ENCODE measurements at places on chromosomes 3 and 15.
A peak's percentile ranks its signal among the peaks of the same experiment; 100 is the strongest.

- peak; percentile 68 for DNase-seq
Observed at GRCh38 chr3:45010811-45011333, 15.2 kb upstream of the CLEC3B start.

DNA sequence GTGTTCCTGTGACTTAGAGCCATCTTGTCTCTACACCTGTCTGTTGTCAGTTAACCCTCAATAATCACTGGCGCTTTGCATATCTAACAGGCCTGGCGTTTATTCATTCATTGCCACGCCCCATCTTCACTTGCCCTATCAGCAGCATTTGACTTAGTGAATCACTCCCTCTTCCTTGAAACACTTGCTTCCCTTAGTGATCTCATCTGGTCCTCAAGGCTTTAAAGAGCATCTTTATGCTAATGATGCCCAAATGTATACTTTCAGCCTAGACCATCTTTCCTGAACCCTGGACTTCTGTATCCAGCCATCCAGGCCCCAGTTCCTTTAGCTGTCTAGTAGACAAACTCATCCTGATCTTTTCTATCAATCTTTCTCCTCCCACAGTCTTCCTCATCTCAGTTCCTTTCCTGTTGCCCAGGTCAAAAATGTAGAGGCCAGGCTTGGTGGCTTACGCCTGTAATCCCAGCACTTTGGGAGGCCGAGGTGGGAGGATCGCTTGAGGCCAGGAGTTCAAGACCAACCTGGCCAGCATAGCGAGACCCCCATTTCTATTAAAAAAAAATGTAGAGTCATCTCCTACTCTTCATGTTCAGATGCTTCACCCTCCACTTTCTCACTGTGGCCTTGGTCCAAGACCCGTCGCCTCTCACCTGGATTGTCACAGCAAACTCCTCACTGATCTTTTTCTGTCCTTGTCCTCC lies 1.4 kb upstream of the IGDCC4 start:
- no peak for DNase-seq

- no peak for DNase-seq
Observed at GRCh38 chr15:31336593-31337295, 10.1 kb downstream of the KLF13 start.

GRCh38 chr3:12973827-12974226 lies 99.4 kb downstream of the IQSEC1 start:
- no peak for DNase-seq

- DNase-seq = no peak
Observed at GRCh38 chr3:3799173-3800079, at the start of gene LRRN1. TSS of gene LRRN1 (plus strand) at chr3:3799431. CDS start at chr3:3844642, 45,211 bp downstream.

GRCh38 chr3:71194785-71195184 lies 388.7 kb downstream of the FOXP1 start:
- DNase-seq = no peak

DNA sequence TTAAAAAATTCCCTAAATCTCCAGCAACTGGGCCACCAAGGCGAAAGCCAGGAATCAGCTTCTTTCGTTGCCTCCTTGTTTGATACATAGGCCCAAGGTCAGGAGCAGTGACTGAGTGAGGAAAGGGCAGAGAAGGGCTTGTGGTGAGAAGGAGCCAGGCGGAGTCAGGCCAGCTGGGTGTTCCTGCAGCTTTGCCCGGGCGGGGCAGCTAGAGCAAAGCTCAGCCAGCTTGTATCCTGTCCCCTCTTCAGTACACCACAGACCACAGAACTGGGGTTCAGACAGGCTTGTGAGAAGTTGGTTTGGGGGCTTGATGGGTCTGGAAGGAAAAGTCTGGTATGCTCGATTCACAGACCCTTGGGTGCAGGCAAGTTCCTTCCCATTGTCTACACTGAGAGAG lies 52.6 kb downstream of the CCK start:
- DNase-seq = no peak

DNA sequence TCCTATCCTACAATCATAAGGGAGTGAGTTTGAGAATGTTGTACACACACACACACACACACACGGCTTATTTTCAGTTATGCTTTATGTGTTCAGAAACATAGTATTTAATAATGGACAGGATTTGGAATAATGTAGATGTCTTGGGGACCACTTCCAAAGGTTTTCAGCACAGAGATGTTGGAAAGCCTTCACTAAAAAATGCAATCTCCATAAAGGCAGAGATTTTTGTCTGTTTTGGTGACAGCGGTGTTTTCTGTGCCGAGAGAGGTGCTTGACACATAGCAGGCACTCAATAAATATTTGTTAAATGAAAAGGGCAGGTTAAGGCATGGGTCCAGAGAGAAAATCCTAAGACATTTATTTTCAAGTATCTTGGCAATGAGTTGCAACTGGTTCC lies 428.2 kb upstream of the RGMA start:
- DNase-seq = no peak

DNA sequence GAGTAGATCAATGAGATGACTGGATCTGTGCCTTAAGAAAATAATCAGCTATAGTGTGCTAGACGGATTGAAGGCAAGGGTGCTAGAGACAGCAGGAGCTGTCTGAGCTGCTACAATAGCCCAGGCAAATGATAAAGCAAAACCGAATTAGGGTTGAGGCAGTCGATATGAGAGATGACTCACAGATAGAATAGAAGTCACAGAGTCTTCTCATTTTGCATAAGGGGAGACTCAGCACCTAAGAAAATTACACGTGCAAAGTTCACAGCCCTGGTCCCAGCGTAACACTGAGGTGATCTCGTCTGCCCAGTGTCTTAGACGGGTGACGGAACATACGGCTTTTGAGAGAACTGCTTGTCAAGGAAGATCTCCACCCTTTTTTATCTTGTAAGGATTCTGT lies 11.6 kb downstream of the LPP start:
- no peak for DNase-seq

DNA sequence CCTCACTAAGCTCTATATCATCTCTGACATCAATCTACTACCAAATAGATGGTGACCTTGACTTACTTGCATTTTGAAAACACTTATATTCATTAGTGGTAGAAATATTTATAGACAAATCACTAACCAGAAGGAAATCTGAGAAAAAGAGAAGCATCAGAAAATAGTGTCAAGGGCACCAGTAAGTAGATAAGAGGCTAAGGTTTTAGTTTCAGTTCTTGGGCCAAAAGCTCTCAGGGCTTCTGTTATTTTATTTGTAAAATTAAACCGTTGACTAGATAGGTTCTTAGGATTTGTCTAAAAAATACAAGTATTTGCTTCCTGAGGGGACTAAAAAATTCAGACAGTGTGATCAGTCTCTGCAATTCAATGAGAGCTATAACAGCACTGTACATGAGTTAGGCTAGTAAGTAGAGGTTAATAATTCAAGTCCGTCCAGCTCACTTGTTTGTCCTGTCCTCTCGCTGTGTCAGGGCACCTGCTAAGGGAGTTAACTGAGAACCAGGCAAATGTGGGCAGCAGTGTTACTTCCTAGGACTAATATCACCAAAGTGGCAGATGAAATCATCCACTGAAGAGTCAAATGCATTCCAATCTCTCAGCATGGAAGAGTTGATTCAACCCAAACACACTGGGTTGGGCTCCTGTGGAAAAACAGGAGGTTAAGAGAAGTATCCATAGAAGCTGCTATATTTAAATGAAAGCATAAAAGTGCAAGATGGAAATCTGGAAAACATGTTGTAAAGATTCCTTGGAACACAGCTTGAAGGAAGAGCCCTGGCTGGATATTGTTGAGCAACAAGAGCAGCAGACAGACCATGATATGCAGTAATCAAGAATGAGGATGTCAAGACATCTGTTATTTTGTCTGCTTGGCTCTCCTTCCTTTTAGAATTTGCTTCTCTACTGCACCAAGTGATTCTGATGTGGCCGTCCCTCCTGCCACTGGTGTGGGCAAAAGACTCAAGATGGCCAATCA lies 134.9 kb upstream of the ZBTB20 start:
- DNase-seq = no peak

GRCh38 chr3:180798197-180798596 lies 114.3 kb upstream of the FXR1 start:
- no peak for DNase-seq

- no peak for DNase-seq
Observed at GRCh38 chr3:143206955-143207337, 87.4 kb downstream of the CHST2 start.

GRCh38 chr3:27578032-27578431 lies 93.8 kb upstream of the SLC4A7 start:
- no peak for DNase-seq

- DNase-seq = no peak
Observed at GRCh38 chr3:160735826-160736225, 20.2 kb upstream of the PPM1L start.

GRCh38 chr3:127062926-127063325 lies 80.0 kb downstream of the PLXNA1 start:
- no peak for DNase-seq

- DNase-seq = no peak
Observed at GRCh38 chr3:47098910-47099309, 65.0 kb downstream of the SETD2 start.

GRCh38 chr15:77493324-77493907 lies 72.7 kb downstream of the HMG20A start:
- DNase-seq = no peak

GRCh38 chr3:56761887-56762651 lies 39.7 kb downstream of the ARHGEF3 start:
- DNase-seq = no peak

GRCh38 chr3:20646425-20646824 lies 460.4 kb upstream of the SGO1 start:
- no peak for DNase-seq

GRCh38 chr3:171269542-171269941 lies 190.7 kb downstream of the TNIK start:
- DNase-seq = no peak

DNA sequence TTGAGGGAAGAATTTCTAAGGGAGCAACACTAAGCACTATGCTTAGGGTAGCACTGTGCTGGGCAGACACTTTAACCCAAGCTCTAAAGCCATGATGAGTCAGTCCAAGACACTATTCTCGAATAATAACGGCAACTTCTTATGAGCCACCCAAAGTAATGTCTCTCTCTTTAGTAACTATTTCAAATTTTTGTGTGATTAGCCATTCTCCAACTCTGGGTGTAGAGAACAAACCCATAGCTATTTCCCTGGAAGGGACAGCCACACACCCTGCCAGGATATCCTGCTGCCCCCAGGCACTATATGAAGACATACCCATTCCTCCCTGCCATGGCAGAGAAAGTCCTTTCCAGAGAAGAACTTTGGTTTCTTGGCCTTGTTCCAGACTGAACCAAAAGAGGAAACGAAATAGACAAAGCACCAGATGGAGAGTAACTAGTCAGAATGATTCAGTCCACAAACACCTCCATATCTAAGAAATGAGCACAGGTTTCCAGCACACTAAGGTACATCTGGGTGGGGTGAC lies 384.9 kb upstream of the THBS1 start:
- DNase-seq = peak; percentile 90

GRCh38 chr15:58559904-58560588 lies 128.3 kb downstream of the LIPC start:
- DNase-seq = no peak

GRCh38 chr3:146160321-146160963 lies 542 bp downstream of the PLOD2 start:
- DNase-seq = no peak

GRCh38 chr3:181581656-181582055 lies 130.1 kb upstream of the SOX2 start:
- DNase-seq = no peak

GRCh38 chr15:65906396-65906795 lies 37.1 kb downstream of the RAB11A start:
- DNase-seq = no peak

GRCh38 chr15:34085746-34086145 lies 15.9 kb downstream of the EMC7 start:
- DNase-seq = no peak

- peak; percentile 11 for DNase-seq
Observed at GRCh38 chr3:56758539-56758981, 43.2 kb downstream of the ARHGEF3 start.

GRCh38 chr3:59374818-59375211 lies 325.0 kb upstream of the CFAP20DC start:
- DNase-seq = no peak

DNA sequence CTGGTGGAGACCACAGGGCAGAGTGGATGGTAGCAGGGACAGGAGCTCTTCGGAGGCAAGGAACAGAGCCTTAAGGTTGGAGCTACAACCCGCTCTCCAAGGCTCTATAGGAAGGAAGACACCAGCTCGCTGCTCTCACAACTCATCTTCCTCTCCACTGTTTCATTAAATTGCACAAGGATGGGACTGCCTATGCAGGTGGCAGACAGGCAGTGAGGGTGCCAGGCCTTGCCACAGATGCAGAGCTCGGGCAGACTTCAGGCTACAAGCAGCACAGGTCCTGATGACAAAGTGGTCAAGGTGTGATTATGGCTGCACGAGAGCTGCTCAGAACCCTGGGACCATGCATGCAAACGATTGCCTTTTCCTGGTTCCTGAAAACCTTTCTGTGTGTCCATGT lies 144.6 kb downstream of the FOXP1 start:
- DNase-seq = no peak

DNA sequence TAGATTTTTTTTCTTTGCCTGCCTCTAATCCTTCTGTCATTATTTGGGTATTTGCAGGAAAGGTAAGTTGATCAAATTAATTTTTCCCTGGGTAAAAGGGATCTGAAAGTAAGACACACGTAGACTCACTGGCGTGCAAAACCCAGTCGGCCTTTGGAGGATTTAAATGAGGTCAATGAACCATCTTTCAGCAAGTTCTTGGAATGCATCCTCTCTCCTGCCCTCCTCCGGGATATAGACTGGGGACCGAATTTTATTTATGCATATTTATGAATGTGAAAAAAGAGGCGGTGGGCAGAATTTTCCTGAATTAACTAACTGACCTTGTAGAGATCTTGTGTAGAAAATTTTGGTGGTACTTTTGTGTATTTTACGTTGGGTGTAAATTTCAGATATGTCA lies 2.2 kb downstream of the CADM2 start:
- no peak for DNase-seq

DNA sequence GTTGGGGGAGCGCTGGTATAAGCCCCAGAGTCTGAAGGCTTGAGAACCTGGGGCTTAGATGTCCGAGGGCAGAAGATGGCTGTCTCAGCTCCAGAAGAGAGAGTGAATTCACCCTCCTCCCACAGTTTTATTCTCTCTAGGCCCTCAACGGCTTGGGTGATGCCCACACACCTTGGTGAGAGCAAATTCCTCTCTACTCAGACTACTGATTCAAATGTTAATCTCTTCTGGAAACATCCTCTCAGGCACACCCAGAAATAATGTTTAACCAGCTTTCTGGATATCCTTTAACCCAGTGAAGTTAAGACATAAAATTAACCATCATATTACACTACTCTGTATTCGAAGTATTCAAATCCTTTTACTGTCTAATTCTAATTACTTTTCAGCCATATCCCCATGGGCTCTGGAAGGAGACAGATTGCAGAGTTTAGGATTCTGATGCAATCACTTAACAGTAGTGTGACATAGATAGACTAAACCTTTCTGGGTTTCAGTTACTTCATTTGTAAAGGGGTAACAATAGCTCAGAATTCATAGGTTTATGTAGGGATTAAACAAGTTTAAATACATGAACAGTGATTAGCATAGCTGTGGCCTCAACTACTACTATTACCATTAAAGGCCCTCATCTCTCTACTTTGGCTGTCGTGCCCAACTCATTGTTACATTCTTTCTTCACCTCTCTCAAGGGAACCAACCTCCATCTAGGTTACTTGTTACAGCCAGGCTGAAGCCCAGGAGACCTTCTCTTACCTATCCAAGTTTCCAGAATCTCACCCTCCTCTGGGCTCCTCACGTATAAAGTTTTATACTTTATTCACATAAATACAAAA lies 25.7 kb upstream of the ANO10 start:
- DNase-seq = no peak
